Hematopoietic multipotent progenitor cell treated with erythropoietin and hydrocortisone succinate and interleukin-3 and kit ligand, for 8 days (in vitro differentiated cells): ENCODE measurements at places on chromosomes 5 and 9.
A peak's percentile ranks its signal among the peaks of the same experiment; 100 is the strongest.

- DNase-seq, result no peak
Observed at GRCh38 chr5:158140120-158140731, 281.3 kb upstream of the CLINT1 start.

DNA sequence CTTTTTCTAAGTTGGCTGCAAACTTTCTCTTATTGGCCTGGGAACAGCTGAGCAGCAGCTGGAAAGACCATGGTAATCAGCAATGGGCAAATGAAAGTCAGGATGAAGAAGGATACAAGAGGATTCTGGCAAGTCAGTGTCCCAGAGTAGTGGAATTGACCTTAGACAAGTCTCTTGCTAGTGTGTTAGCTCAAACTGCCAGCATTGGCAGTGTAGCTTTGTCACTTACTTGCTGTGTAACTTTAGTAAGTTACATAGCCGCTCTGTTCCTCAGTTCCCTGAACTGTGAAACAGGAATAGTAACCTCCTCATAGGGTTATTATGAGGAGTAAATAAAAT lies 3.6 kb downstream of the ALDH1A1 start:
- peak; percentile 27 for DNase-seq

DNA sequence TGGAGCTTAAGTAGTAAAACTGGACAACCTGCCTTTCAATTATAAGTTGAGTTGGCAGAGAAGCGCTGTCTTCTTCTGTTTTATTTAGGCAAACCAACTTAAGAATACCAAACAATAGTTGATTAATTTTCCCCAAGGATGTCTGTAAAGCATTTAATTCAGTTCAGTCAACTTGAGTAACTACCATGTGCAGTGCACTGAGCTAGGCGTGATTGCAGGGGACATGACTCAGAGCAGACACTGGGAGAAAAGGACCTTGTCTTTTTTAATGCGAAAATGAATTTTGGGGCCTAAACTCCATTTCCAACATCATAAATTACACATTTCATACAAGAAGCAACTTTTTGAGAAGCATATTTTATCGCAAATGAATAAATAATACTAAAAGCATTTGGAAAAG lies 66.3 kb downstream of the FBXL7 start:
- no peak for DNase-seq

DNA sequence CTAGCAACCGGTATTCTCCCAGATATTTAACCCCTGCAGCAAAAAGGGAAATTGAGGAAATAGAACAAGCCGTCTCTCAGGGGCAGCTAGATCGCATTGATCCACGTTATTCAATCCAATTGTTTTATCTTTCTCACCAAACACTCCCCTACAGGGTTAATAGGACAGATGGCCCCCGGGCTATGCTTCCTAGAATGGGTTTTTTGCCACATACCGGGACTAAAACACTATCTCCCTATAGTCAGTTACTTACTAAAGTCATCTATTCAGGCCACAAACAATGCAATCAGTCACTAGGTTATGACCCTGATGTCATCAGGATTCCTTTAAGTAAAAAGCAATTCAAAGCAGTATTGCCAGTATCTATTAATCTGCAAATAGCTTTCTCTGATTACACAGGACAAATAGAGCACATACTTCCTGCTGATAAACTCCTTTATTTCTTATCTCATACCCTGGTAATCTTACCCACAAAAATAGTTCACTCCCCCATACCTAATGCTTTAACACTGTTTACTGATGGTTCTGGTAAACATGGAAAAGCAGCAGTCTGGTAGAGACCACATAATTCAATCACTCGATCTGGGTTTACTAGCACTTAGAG lies 159.0 kb downstream of the CPLANE1 start:
- DNase-seq, result no peak

DNA sequence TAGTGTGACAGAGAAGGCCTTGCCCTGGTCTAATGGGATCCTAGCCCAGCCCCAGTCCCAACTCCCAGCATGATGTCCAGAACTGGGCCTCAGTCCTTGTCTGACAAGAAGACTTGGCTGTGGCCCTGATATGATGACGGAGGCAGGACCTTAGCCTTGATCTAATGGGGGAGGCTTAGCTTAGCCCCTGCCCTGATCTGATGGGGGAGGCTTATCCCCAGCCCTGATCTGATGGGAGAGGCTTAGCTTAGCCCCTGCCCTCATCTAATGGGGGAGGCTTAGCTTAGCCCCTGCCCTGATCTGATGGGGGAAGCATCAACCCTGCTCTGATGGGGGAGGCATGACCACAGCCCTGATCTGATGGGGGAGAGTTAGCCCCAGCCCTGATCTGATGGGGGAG lies 3.7 kb downstream of the PKN3 start:
- DNase-seq, result no peak

GRCh38 chr5:179803651-179804554 lies 2.8 kb downstream of the MGAT4B start:
- DNase-seq, result peak; percentile 87

DNA sequence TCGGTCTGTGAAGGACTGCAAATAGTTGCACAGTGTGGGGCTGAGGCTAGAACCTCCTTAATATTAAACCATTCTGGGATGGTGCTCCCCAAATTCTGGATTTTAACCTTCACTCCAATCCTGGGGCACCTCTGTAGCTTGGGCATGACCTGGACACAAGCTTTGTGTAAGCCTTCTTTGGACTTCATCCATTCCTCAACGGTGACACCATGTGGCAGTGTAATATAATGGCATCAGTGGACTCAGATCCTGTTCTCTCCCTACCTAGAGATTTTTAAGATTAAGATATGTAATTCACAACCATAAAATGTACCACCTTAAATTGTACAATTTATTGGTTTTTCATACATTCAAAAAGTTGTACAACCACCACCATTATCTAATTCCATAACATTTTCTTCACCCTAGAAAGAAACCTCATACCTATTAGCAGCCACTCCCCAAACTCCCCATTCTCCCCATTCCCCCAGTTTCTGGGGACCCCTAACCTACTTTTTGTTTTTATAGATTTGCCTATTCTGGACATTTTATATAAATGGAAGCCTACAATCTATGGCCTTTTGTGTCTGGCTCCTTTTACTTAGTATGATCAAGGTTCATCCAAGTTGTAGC lies 4.8 kb upstream of the PLGRKT start:
- DNase-seq, result peak; percentile 79

GRCh38 chr5:156237361-156237760 lies 89.6 kb upstream of the SGCD start:
- no peak for DNase-seq

DNA sequence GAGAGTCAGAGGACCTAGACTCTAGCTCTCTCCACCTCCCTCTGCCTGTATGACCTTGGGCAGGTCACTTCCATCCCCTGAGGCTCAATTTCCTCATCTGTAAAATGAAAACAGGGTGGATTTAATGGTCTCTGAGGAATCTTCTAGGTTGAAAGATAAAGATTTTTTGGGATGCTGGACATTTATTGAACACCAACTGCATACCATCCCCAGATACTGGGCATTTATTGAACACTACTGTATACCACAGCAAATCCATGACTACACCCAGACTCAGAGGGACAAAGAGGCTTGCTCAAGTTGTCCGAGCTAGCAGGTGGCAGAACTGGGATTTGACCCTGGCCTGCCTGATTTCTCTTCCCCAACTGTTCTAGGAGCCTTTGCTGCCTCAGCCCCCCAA lies 25.0 kb upstream of the CPLX2 start:
- no peak for DNase-seq

DNA sequence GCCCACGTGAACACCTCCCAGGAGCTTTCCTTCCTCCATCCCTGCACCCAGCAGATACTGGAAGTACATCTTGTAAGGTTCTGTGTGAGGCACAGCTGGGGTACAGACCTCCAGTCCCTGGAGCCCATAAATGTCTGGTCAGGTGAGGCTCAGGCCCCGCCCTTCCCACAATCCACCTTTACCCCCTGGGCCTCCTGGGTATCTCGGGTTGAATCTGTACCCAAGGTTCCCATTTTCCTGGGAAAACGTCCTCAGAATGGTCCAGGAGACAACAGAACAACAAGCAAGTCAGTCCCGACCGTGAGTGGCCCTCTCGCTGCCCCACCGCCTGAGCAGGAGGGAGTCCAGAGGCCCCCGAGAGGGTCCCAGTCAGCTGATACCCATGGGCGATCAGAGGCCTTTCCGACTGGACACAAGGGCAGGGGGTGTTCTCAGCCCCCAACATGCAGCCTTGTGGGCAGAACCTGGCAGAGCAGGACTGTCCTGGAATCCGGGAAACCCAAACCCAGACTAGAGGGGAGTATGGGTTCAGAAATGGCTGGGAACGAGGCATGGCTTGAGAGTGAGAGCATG lies 4.3 kb downstream of the SPATA31E1 start:
- no peak for DNase-seq
